ENCODE measurements at places on chromosomes 11 and 22. TPM values are rescaled to one million over a fixed set of nuclear protein-coding genes. Genes with fewer than 3 reads are reported as not detected.
A peak's percentile ranks its signal among the peaks of the same experiment; 100 is the strongest.

Gene OR52E8
- total RNA-seq: not detected

GRCh38 chr11:78041843-78042440 lies 18.9 kb upstream of the KCTD14 start:
- peak; percentile 1 for DNase-seq
- peaks cover 15% of the 10 kb centered on the region for H3K4me1 ChIP-seq
- no peak overlapping the region for H3K4me3 ChIP-seq

Gene KCNE3
- 0.11 TPM for total RNA-seq

Gene BTBD18
- not detected for total RNA-seq

Gene CRYBA4
- total RNA-seq: not detected

DNA sequence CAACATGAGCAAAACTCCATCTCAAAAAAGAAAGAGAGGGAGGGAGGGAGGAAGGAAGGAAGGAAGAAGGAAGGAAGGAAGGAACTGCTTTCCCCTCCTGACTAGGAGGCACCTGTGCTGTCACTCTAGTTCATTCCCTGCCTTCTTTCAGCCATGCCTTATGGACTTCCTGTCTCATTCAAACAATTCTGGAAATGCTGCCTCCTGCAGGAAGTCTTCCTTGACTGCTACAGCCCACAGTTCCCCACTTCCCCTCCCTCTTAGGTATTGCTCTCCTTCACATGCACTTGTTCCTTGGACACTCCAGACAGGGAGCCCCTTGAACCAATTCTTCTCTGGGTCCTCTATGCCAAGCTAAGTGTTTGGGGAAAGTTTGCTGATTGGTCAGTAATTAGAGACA lies 31.6 kb upstream of the WNT11 start:
- H3K36me3 ChIP-seq: no peaks in the 10 kb centered on the region
- peaks cover 22% of the 10 kb centered on the region for H3K4me1 ChIP-seq
- no peak overlapping the region for H3K4me3 ChIP-seq

- H3K27me3 ChIP-seq: no peaks in the 10 kb centered on the region
- H3K36me3 ChIP-seq: no peaks in the 10 kb centered on the region
- peaks cover 45% of the 10 kb centered on the region for H3K4me1 ChIP-seq
- no peak overlapping the region for H3K4me3 ChIP-seq
- H3K27ac ChIP-seq: peak overlapping the region; percentile 92
Measured at GRCh38 chr22:30291058-30291892, 2.0 kb upstream of the CASTOR1 start.

Gene OLFML1
- not detected for total RNA-seq

Gene OR51E2
- total RNA-seq: not detected

GRCh38 chr11:60310407-60310998 lies 16.6 kb upstream of the MS4A6E start:
- no peaks in the 10 kb centered on the region for H3K36me3 ChIP-seq
- DNase-seq: no peak
- no peak overlapping the region for H3K4me3 ChIP-seq

Gene TLCD5
- total RNA-seq: 4.3 TPM

Gene PCSK7
- 33.7 TPM for total RNA-seq

DNA sequence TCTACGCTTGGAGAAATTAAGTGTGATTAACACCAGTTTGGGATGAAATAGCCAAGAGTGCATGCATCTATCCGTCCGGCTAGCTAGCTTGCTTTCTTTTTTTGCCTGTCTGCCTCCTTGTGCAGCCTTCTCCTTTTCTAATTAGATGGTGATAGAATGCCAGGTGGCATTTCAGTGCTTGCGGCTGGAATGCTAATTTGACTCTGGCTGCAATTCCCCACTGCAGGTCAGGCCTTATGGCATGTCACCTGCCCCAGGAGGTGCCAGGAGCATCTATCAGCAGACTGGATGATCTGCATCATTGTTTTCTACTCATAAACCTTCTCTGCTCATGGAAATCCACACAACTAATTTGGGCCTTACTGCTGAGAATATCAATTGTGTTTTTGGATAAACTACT lies 51.1 kb upstream of the CABP7 start:
- H3K4me1 ChIP-seq: no peaks in the 10 kb centered on the region
- H3K36me3 ChIP-seq: no peaks in the 10 kb centered on the region
- H3K27ac ChIP-seq: no peak overlapping the region
- no peak for DNase-seq

Gene C11orf16
- total RNA-seq: not detected

- no peaks in the 10 kb centered on the region for H3K27me3 ChIP-seq
- DNase-seq: no peak
- H3K4me3 ChIP-seq: no peak overlapping the region
- no peaks in the 10 kb centered on the region for H3K36me3 ChIP-seq
- H3K27ac ChIP-seq: no peak overlapping the region
Measured at GRCh38 chr11:116893906-116894305, 56.5 kb upstream of the APOA1 start.

DNA sequence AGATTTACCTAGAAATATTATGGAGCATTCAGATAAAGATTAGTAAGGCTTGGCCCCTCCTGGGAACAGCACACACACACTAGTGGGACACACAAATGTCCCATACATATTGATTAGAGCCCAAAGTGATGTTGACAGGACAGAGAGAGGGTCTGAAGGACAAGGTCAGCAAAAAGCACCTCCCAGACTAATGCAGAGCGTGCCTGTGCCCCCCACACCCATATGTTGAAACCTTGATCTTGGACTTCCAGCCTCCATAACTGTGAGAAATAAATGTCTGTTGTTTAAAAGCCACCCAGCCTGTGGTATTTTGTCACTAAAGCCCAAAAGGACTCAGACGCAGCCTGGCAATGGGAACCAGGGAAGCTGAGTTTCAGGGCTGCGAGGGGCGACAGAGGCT lies 27.6 kb downstream of the LRFN4 start:
- peaks cover 30% of the 10 kb centered on the region for H3K4me1 ChIP-seq
- H3K27me3 ChIP-seq: no peaks in the 10 kb centered on the region
- H3K27ac ChIP-seq: no peak overlapping the region
- H3K4me3 ChIP-seq: no peak overlapping the region
- H3K36me3 ChIP-seq: no peaks in the 10 kb centered on the region
- no peak for DNase-seq

DNA sequence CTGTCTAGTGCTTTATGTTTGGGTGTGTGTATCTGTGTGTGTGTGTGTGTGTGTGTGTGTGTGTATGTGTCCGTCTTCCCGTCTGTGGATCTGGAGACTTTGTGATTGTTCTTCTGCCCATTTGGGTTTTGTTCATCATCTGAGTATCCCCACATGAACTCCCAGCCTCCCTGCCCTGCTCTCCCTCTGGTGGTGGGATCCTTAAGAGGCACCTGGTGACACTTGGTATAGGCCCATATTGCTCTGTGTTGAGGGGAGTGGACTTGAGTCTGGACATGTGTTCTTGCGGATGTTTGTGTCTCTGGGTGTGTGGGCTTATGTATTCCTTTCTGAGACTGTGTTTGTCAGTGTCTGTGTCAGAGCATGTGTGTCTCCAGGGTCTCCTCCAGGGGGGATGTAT lies 15.3 kb downstream of the RCOR2 start:
- H3K27me3 ChIP-seq: no peaks in the 10 kb centered on the region
- no peaks in the 10 kb centered on the region for H3K4me1 ChIP-seq
- H3K27ac ChIP-seq: no peak overlapping the region
- H3K36me3 ChIP-seq: peaks cover 10% of the 10 kb centered on the region
- DNase-seq: peak; percentile 58

GRCh38 chr11:3161720-3162409 lies 3.2 kb downstream of the OSBPL5 start:
- H3K27ac ChIP-seq: no peak overlapping the region
- no peak for DNase-seq
- H3K36me3 ChIP-seq: no peaks in the 10 kb centered on the region

DNA sequence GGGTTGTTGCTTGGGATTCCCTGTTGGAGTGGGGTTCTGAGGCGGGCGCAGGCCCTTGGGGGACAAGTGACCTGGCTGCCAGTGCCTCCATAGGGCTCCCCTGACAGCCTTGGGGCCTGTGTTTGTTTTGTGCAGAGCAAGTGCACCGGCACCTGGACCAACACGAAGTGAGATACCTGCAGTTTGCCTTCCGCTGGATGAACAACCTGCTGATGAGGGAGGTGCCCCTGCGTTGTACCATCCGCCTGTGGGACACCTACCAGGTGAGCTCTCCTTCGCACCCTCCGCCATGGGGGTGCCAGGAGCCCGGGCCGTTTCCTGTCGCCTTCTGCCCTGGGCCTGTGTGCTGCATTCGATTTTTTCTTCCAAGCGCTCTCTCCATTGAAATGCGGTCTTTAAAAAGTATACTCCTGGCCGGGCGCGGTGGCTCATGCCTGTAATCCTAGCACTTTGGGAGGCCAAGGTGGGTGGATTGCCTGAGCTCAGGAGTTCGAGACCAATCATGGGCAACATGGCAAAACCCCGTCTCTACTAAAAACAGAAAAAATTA lies 274.6 kb downstream of the TBC1D22A start:
- no peaks in the 10 kb centered on the region for H3K36me3 ChIP-seq
- H3K4me3 ChIP-seq: no peak overlapping the region
- H3K27ac ChIP-seq: no peak overlapping the region
- no peak for DNase-seq
- no peaks in the 10 kb centered on the region for H3K27me3 ChIP-seq

Gene TSSK2
- not detected for total RNA-seq

Gene LGR4
- 0.04 TPM for total RNA-seq

Gene PIWIL4
- 0.30 TPM for total RNA-seq

GRCh38 chr22:49464037-49464436 lies 363.6 kb downstream of the BRD1 start:
- no peak overlapping the region for H3K27ac ChIP-seq
- H3K27me3 ChIP-seq: no peaks in the 10 kb centered on the region
- H3K4me3 ChIP-seq: no peak overlapping the region
- H3K36me3 ChIP-seq: no peaks in the 10 kb centered on the region

GRCh38 chr11:112529071-112529470 lies 268.4 kb upstream of the PLET1 start:
- H3K4me1 ChIP-seq: no peaks in the 10 kb centered on the region
- H3K27me3 ChIP-seq: no peaks in the 10 kb centered on the region
- no peak overlapping the region for H3K27ac ChIP-seq
- no peak overlapping the region for H3K4me3 ChIP-seq
- no peak for DNase-seq

Gene OR8D2
- not detected for total RNA-seq

Gene APOBEC3B
- total RNA-seq: not detected

- no peak overlapping the region for H3K27ac ChIP-seq
- H3K4me3 ChIP-seq: no peak overlapping the region
- DNase-seq: no peak
- H3K4me1 ChIP-seq: no peaks in the 10 kb centered on the region
- no peaks in the 10 kb centered on the region for H3K36me3 ChIP-seq
Measured at GRCh38 chr22:19930551-19931486, 10.8 kb upstream of the COMT start.

DNA sequence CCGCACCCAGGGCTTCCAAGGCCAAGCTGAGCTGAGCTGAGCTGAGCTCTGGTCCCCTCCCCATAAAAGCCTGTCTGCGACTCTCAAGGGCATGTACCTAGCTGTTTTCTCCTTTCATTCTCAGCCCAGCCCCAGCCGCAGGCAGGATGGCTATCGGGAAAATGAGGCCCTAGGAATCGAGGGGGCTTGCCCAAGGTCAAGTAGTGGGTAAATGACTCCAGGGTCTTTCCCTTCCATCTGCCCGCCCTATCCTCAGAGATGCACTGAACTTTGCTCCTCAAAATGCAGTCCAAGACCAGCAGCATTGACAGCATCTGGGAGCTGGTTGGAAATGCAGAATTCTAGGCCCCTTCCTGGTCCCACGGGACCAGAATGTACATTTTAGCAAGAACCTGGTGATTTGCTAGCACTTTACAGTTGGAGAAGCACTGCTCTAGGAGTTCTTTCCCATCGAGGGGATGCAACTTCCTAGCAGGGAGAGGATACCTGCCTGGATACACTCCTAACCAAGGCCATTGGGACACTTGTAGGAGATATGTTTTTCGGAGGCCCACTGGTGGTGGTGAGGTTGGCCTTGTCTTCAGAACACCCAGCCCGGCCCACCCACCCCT lies 43.2 kb upstream of the ACCSL start:
- no peaks in the 10 kb centered on the region for H3K27me3 ChIP-seq
- H3K4me1 ChIP-seq: peaks cover 24% of the 10 kb centered on the region
- H3K27ac ChIP-seq: no peak overlapping the region

GRCh38 chr11:31981457-31981856 lies 109.4 kb upstream of the RCN1 start:
- DNase-seq: no peak
- no peaks in the 10 kb centered on the region for H3K27me3 ChIP-seq
- H3K4me1 ChIP-seq: no peaks in the 10 kb centered on the region
- no peak overlapping the region for H3K27ac ChIP-seq
- no peak overlapping the region for H3K4me3 ChIP-seq

- H3K27ac ChIP-seq: no peak overlapping the region
- no peaks in the 10 kb centered on the region for H3K4me1 ChIP-seq
- no peaks in the 10 kb centered on the region for H3K27me3 ChIP-seq
- no peaks in the 10 kb centered on the region for H3K36me3 ChIP-seq
- no peak for DNase-seq
Measured at GRCh38 chr11:5021996-5022395, 24.3 kb upstream of the OR52J3 start.

Gene ENDOD1
- total RNA-seq: 11.0 TPM

DNA sequence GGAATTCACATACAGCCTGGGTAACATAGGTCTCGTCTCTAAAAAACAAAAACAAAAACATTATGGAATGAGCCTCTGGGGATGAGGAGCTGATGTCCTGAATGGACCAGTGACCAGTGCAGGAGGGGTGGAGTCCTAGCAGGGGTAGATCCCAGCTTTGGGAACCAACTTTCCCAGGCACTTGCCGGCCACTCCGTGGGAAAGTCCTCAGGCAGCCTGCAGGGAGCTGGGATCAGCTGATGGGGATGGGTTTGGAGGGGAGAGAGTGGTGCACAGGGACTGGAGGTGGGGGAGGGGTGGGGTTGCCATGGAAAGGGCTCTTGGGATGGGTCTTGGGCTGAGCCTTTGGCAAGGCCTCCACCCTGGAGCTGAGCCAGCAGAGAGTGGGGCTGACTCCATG lies 19.1 kb downstream of the MGAT3 start:
- H3K27me3 ChIP-seq: no peaks in the 10 kb centered on the region
- H3K36me3 ChIP-seq: peaks cover 40% of the 10 kb centered on the region
- DNase-seq: no peak
- peak overlapping the region; percentile 99 for H3K27ac ChIP-seq
- H3K4me1 ChIP-seq: peaks cover 55% of the 10 kb centered on the region

Gene CYP2R1
- 36.9 TPM for total RNA-seq

GRCh38 chr11:19984048-19984742 lies 176.1 kb downstream of the DBX1 start:
- H3K27ac ChIP-seq: no peak overlapping the region
- peaks cover 15% of the 10 kb centered on the region for H3K4me1 ChIP-seq
- DNase-seq: peak; percentile 56
- no peaks in the 10 kb centered on the region for H3K27me3 ChIP-seq
- H3K36me3 ChIP-seq: no peaks in the 10 kb centered on the region
- H3K4me3 ChIP-seq: no peak overlapping the region

Gene MRGPRE
- not detected for total RNA-seq

Gene SERHL2
- 3.7 TPM for total RNA-seq

Measured in Karpas-422 (cell line).